ENCODE measurements at places on chromosomes 12 and 14.

GRCh38 chr14:74614508-74615495, 2.8 kb upstream of the LTBP2 start:
- DNase-seq = no peak

DNA sequence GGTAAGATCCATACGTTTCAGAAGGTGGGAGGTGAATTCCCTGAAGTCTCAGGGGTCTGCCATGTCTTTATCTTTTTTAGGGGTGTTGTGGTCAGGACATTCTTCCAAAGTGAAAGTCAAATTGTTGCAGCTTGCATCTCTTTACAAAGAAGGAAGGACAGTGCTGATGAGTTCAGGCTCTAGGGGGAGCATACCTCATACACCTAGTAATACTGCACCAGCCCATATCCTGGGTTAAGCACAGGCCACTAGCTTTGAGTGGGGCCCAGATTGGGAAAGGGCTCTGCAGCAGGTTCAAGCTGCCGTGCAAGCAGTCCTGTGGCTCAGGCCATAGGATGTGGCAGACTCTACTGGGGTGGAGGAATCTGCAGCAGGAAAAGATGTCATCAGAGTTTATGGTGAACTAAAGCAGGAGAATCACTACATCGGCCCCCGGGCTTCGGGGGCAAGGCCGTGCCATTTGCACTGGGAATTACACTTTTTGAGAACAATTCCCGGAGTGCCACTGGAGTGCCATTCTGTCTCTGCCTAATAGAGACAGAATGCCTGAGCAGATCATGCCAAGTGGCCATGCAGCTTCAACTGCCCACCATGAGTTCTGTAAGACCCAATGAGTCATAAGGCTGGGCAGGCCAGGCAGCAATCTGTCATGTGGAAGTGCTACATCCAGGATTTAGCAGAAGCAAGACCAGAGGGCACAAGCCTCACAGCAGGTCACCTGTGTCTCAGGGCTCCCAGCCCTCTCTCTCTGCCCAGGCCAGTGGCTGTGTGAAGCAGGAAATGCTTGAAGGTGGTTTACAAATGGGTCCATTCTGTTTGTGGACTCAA, 32.3 kb downstream of the DIO3 start:
- DNase-seq = no peak

GRCh38 chr14:31945074-31945613, 132.0 kb upstream of the ARHGAP5 start:
- no peak for DNase-seq

GRCh38 chr12:92300777-92301176, 155.1 kb upstream of the BTG1 start:
- no peak for DNase-seq

GRCh38 chr14:59869381-59870255, 958 bp downstream of the RTN1 start:
- no peak for DNase-seq

Measured in GF-D8 (cell line).